ENCODE measurements at places on chromosomes 1 and 21.
A peak's percentile ranks its signal among the peaks of the same experiment; 100 is the strongest.

DNA sequence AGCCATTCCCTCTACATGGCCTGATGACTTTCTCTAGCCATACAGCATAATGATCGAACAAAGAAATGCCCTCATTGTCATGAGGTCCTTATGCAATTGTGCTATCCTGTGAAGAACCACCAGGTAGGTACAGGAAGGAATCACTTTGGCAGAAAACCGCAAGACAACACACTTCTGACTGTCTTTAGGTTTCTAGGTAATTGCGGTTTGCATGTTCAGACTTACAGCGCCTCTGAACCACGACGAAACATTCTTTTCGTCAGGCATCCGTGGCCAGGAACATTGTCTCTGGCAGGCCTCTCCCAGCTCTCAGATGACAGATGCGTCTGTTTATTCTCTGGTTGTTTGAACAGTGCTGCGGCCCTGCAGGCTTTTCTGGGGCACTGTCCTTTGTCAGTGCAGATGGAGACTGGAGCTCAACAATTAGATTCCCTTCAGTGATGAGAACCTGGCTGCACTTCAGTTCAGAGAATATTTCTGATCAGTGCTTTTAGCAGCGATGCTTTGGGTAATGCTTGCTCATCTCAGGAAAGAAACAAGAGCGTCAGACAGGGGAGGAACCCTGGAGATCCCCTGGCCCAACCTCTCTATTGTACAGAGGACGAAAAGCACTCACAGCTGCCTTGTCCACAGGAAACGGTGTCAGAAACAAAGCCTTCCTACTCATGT is 63.4 kb downstream of the B3GALT5 start:
- no peak for DNase-seq

DNA sequence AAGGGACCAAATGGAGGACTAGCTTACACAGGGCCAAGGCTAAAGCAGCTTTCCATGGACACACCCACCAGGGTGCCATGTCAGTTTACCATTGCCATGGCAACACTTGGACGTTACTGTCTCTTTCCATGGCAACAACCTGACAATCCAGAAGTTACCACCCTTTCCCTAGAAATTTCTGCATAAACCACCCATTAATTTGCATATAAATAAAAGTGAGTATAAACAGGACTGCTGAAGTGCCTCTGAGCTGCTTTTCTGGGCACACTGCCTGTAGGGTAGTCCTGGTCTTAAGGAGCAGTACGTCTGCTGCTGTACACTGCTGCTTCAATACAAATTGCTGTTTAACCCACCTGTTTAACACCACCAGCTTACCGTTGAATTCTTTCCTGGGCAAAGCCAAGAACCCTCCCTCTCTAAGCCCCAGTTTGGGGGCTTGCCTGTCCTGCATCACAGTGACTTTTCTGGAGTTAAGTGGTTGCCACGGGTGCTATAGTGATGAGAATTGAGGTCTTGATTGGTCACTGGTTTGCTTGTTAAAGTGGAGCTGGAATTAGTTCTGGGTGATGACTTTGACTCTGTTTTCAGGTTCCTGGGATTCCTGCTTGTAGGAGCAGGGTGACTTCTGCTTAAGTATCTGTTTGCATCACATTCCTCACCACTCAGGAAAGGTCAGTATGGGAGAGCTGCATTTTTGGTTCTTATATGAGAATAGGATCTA is 83.2 kb downstream of the CLDN17 start:
- no peak for DNase-seq

DNA sequence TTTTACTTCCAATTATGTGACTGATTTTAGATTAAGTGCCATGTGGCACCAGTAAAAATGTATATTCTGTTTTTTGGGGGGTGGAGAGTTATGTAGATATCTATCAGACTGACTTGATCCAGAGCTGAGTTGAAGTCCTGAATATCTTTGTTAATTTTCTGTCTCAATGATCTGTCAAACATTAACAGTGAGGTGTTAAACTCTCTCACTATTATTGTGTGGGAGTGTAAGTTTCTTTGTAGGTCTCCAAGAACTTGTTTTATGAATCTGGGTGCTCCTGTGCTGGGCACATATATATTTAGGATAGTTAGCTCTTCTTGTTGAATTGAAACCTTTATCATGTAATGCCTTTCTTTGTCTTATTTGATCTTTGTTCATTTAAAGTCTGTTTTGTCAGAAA is 276.5 kb upstream of the USP25 start:
- DNase-seq, result no peak

DNA sequence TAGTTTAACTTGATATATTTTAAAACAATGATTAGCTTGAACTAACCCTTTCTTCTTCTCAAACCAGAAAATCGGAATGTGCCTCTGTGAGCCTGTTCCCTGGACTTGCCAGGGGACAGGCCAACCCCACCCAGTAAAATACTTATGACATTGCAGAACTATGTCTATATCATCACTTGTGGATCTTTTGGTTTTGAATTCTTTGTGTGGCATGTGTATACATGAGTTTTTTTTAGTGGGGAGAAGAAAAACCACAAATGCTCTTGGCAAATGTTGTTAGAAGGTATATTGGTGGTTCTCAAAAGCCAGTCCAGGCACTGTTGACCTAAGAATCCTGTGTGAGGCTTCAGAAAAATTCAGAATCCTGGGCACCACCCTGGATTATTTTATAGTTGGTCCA is 347.4 kb downstream of the SIPA1L2 start:
- DNase-seq, result no peak

- DNase-seq, result no peak
Measured at GRCh38 chr1:46556822-46557221, 5.4 kb upstream of the KNCN start.

DNA sequence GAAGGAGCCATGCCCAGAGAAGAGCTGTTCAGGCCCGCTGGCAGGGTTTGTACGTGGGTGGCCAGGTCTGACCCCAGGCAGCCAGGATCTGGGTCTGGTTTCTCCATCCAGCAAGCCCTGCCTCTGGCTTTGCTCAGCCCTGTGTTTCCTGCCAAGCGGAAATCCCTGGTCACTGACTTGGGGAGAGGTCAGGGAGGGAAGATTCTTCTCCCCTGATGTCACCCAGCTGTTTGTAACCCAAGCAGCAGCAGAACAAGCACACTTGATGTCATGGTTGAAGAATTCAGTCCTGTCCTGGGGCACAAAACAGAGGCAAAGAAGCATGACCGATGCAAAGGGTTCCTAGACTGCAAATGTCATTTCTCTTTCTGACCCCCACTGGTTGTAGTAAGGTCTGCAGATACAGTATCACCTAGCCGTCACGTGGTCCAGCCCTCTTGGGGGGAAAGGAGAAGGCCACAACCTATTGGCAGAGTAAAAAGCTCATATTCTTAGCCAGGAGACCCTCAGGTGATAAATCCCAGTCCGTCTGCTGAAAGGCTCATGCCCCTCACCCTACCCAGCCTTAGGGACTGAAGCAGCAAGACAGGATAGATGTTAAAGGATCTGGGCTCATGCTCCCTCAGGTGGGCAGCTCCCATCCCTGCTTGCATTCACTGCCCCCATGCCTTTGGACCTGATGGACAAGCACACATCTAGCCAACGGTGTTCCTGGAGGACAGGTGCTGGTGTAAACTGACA is 120.9 kb downstream of the SYT2 start:
- peak; percentile 86 for DNase-seq

DNA sequence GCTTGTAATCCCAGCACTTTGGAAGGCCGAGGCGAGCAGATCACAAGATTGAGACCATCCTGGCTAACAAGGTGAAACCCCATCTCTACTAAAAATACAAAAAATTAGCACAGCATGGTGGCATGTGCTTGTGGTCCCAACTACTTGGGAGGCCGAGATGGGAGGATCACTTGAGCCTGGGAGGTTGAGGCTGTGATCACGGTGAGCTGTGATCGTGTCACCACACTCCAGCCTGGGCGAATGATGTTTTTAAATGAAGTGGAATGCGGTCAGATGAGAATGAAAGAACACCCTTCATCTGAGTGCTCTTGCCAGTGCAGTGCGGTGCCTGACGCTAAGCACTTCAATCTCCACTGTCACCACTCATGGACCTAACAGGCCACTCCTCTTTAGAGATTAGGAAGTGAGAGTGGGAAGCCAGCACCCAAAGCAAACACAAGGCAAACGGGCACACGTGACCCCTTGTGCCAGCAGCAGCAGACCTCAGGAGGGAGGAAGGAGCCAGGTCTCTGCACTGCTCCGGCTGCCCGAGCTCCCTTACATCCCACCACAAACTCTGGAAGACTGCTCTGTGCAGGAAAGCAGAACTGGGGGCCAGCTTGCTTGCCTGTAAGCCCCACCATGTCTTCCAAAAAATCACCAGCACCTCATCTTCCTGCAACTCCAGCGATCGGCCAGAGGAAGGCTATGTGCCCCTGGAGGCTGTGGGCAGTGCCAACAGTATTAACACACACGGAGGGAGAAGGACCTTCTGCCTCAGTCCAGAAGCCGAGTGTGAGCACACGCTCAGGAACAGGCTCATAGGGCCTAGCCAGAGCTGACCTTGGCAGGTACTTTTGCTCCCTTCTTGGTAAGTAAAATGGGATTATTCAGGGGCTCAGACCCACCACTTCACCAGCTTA is 9.7 kb downstream of the CTNNBIP1 start:
- DNase-seq, result no peak

DNA sequence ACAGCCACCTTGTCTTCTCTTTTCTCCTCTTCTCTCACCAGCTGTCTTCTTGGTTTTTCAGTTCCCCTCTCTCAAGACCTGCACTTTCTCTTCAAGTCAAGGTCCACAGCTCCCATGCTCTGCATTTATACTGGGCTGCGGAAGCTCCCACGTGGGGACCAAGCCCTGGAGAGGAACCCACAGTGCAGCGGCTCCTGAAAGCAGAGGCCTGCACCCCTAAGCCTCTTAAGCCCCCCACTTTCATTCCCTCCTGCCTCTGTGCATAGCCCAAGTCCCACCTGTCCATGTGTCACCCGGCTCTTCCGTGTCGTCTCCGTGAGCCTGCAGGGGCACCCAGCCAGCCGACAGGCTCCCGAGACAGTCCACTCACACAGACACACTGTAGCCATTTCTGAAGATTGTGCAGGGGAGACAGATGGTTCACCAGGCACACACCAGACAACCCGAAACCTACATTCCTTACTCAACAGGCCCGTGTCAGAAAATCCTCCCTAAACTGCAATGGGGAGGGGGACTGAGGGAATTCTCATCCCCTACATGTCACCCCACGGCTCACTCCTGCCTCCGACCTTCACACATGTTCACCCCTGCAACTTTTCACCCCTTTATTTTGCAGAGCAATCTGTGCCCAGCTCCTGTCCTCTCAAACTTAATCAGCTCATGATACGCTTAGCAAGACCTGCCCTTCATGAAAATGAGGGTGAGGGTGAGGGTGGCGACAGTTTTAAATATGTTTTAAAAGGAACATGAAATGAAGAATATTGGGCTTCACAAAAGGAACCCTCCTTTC is 6.3 kb downstream of the MX2 start:
- no peak for DNase-seq

GRCh38 chr1:8337776-8338525 is 20.0 kb downstream of the SLC45A1 start:
- DNase-seq, result no peak

DNA sequence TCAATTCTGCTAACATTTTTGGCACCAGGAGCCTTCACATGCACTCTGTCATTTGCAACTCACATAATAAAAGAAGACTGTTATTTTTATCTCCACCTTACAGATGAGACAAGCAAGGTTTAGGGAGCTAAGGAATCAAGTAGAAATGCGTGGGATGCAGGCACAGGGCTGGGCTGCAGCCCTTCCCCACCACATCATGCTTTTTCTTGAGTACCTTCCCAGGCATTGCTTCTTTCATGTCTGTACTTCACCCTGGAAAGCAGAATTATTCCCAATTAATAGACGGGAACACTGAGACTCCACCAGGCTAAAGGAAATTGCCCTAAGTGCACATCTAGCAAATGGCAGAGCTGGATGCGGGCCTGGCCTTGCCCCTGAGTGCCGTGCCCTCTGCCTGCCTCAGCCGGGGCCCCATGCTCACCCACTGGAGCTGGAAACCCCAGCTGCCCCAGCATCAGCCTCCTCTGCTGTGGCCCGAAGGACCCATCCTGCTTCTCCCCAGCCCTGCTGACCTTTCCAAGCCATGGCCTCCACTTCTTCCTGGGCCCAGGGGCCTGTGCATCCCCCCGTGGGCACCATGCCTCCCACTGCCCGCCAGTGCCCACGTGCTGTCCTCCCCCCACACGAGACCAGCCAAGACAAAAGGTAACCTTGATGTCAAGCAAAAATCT is 257.5 kb downstream of the TOMM20 start:
- no peak for DNase-seq

- no peak for DNase-seq
Measured at GRCh38 chr1:119366424-119366823, 2.2 kb upstream of the HAO2 start.

DNA sequence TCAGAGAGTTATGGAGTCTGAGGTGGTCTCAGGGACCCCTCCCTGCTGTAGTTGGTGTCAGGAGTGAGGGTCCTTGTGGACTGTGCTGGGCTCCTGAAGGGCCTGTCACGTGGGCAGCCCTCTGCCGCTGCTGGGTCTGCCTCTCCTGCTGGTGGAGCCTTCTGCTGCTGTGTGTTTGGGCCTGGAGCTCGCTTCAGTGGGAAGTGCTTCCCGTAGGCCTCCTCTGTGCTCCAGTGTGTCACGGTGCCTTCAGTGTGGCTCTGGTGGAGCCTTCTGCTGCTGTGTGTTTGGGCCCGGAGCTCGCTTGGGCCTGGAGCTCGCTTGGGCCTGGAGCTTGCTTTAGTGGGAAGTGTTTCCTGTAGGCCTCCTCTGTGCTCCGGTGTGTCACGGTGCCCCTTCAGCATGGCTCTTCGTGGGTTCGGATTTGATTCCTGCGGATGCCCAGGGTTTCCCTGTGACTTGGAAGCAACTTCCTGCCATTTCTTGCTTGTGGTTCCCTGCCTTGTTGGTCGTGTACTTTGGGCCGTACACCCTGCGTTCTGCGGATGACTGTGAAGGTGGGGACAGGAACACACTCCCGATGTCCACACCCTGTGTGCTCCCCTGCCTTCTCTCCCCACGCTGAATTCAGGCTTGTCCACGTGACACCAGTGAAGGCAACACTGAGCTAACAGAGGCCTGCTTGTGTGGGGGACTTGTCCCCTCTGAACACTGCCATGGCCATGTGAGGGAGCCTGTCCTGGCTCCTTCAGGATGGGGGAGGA is 19.5 kb downstream of the C1orf174 start:
- no peak for DNase-seq

DNA sequence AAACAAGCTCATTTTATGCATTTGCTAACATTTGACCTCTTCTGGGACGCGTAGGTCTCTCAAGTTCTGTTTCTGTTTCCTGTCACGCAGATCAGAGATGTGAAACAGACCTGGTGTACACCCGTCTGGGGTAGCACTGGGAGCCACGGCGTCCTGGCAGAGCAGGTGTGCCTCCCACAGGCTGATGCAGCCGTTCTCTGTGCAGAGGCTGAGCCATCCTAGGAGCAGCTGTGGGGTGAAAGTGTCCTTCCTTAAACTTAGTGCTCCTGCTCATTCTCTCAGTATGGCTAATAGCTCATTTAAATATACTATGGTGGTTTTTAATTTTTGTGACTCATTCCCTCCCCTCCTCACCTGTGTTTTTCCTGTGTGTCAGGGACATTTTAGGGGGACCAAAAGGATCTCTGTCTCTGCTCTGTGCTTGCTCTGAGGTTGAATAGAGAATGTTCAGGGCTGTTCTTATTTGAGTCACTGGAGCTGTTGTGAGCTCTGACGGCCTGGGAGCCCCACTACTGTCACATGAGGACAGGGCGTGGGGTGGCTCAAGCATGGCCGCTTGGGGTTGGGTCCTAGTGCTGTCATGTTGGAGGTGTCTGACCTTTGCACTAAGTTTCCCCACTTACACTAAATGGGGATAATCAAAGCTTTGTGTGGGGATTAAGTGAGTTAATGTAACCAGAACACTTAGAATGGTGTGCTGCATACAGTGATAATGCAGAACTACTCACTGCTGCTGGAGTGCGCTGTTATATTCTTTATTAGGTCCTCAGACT is 43.0 kb downstream of the GALNT2 start:
- no peak for DNase-seq

All from right forelimb (tissue), 1 donor.